ENCODE measurements at places on chromosomes 2 and 18.

DNA sequence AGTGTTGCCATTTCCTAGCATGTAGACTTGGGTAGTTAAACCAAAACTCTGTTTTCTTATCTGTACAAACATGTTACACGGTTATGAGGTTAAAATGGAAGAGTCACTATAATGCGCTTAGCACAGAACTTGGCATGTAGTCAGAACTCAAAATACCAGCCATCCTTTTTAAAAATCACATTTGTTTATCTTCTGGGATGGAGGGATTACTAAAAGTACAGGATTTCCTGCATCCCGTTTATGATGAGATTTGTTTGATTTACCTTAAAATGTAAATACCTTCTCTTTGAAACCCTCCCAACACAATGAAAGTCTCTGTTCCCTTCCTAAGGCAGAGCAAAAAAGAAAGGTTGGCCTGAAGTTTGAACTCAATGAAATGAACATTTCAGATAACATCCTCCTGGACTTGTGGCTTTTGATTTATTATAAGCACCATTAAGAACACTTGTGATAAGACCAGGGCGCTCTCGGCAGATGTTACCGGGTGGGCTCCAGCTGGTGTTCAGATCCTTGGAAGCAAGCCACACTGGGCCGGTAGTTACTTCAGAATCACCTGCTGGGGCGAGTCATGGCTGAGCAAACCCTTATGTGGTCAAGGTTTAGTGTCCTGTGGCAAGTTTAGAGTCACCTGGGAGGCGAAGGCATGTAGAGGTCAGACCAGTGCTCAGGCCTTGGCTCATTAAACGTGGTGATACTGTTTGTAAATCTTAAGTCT lies 105.7 kb downstream of the MGAT5 start:
- DNase-seq: peak; percentile 76

GRCh38 chr2:19667536-19667949 lies 234.2 kb downstream of the TTC32 start:
- no peak for DNase-seq

GRCh38 chr2:168152902-168153530 lies 94.4 kb downstream of the STK39 start:
- DNase-seq: no peak

GRCh38 chr2:104434966-104435365 lies 418.9 kb upstream of the POU3F3 start:
- no peak for DNase-seq

DNA sequence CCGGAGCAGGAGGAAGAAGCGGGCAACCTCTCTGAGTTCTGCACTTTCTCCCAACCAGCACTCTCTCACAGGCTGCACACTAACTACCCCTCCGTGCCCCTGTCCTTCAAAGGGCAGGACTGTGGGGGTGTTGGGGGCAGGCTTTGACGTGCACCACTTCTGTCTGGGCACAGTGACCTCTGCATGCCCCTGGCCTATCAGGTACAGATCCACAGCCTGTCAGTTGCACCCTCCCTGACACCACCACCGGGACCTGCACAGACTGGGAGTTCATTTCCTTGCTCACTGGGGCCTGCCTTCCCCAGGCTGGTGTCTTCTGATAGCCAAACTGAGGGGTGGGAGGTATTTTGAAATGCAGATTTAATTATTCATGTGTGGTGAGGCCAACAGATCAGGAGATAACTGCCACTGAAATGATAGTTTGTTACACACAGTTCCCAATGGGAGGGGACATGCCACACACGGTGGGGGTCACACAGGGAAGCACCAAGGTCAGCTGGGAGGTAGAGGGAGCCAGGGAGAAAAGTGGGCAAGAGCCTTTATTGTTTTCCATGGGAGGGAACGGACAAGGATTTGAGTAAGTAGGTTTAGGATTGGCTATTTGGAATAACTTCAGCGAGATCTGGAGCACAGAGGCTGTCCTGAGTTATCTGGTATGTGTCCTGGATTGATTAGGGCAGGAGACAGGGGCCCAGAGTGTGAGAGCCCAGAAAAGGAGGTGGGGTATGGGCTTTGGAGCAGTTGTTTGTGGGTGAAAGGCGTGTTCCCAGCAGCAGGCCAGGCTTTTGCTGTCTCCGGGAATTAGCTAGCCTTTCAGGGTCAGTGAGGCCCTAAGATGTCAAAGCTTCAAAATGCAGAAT lies 251.6 kb downstream of the AFF3 start:
- no peak for DNase-seq

DNA sequence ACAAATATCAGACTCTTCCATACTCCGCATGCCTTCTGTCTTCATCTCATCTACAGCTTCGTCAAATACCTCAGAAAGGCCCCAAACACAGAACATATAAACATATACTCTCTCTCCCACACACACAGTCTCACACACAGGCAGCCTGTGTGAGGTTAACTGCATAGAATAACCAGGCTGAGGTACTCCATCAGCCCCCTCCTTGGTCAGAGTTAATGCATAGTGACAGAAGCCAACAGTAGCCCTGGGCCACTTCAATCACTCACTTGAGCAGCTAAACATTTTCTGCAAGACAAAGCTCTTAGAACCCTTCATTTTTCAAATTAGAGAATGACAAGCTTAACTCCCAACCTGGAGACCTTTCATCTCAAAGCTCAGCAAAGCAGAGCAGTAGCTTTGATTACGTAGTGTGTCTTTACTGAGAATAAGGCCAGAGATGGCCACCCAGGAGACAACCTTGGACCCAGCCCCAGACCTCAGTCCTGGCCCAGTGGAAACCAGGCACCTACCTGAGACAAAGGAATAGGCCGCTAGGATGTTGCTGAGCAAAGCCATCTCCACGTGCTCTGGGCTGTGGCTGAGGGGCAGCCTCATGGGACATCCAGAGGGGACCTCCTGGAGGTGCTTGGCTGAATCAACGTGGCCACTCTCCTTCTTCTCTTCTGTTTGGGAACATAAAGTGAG lies 43.0 kb downstream of the EVA1A start:
- DNase-seq: no peak

GRCh38 chr2:73063472-73063871 lies 8.0 kb downstream of the SFXN5 start:
- DNase-seq: no peak

DNA sequence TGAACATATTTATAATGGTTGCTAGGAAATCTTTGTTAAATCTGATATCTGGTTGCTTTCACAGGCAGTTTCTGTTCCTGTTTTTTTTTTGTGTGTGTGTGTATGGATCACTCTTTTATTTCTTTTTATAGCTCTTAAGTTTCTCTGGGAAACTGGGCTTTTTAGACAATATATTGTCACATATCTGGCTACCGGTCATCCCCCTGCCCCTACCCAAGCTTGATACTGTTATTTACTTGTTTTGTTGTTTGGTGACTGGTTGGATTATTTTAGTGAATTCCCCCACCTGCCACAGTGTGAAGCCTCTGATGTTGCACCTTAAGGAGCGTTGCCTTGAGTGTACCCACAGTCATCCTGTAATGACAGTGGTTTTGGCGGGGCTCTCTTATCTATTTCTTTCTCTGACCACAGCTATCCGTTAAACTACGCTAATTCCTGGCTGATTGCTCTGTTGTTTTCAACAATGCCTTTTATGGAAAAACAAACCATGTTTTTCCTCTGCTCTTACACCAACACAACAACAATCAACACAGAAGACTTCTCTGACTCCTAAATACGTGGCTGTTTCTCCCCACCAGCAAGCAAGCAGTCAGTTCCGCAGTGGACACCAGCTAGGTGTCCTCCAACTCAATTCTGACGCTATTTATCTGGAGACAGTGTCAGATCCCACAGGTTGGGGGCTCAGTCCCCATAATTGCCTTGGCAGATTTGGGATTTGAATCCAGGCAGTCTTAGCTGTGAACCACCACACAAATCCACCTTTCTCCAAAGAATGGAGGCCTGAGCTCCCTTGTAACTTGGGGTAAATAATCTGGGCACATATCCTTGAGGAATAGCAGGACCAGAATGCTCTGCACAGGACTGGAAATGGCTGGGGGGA lies 10.9 kb downstream of the GNLY start:
- DNase-seq: no peak

DNA sequence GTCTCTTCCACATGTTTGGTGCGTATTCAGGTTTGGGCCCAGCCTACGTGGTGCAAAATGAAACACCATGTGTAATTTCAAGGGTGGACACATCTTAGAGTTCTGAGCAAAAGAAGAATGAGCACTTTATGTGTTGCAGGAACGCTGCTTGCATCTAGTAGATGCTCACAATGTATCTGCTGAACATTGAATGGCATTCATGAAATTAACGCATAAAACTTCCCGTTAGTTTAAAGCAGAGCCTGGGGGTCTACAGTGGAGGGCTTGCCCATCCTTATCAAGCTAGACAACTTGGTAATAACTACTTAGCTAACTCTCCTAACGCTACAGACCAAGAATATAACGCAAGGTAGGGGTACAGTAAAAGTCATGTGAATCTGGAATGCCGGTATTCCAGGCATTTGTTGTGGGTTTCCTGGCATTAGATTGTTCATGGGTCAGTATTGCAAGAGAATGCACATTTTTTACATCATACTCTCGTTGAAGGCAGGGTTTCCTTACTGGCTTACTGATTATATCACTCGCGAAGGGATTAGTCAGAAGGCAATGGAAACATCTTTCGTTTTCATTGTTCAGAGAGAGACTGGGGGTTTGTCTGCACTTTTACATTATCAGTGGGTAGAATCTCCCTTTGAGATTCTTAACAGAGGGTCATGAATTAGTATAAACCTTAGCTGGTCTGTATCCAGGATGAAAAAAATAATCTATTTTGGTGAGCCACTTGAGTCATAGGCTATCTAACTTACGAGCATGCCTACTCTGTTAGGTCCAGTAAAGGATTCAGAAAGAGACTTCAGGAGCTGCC lies 229.5 kb upstream of the EPAS1 start:
- DNase-seq: no peak

- DNase-seq: no peak
These were observed 1633.5 kb downstream of the SUCLG1 start for GRCh38 chr2:82825410-82826090.

GRCh38 chr18:56511996-56512395 lies 126.4 kb downstream of the TXNL1 start:
- DNase-seq: no peak

DNA sequence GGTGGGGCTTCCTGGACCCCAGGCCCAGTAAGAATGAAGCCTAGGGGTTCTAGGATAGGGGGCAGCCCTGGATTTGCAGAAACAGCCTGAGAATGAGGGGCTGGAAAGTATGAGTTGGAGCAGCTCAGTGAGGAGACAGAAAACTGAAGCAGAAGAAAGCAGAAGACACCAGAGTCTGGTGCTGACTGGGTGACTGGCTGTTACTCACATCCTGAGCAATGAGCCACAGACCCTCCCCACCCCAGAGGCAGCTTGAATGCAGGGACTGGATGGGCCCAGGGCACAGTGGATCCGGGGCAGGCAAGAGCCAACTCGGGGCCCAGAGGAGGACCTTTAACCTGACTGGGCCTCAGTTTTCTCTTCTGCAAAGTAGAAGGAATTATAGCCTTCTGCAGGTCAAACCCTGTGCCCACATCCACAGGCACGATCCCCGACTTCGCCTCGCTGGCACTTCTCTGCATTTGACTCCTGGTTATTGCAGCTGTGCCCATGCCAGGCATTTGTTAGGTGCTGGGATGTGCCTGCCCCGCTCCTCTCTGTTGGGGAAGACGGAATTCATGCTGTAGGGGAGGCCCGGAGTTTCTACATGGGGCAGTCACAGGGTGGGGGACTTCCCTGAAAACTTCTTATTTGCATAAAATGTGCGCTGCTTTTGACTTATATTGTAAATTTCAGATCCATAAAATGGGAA lies 8.5 kb downstream of the STEAP3 start:
- DNase-seq: no peak

DNA sequence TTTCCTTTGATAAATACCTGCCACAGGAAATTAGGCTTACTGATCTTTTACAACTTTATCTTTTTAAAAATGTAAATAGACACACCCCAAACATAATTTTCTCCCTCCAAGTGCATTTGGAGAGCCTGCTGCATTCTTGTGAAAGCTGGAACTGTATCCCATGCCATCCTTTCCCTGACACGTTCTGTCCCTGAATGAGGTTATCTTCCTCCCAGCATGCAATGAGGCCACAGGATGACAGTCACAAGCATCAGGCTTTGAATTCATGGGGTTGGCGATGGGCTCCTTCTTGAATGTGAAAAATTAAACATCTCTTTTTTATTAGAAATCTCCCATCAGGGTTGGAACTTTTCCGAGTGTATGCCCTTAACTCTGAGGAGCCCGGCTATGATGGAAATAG lies 77.8 kb downstream of the CTAGE1 start:
- no peak for DNase-seq

- DNase-seq: no peak
These were observed 478.8 kb downstream of the PLCL1 start for GRCh38 chr2:198283146-198283545.

GRCh38 chr2:40166006-40166405 lies 285.9 kb downstream of the SLC8A1 start:
- DNase-seq: no peak

DNA sequence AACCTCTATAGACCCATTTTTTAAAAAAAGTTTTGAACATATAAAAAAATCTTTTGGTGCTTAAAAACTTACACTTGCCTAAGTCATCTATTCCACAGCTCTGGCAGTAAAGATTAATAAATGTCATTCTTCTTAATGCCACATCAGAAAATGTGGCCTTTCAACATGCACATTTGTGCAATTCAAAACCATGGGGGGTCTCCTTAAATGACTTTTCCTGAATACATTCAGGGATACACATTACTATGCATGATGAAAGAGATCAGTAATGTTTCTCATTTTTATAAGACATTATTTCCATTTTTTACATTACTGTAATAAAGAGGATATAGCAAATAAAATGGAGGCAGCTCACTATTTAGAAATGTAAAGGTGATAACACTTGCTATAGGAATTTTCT lies 142.3 kb downstream of the RBM43 start:
- no peak for DNase-seq

- no peak for DNase-seq
These were observed 163.2 kb upstream of the CYRIA start for GRCh38 chr2:16828828-16829160.

DNA sequence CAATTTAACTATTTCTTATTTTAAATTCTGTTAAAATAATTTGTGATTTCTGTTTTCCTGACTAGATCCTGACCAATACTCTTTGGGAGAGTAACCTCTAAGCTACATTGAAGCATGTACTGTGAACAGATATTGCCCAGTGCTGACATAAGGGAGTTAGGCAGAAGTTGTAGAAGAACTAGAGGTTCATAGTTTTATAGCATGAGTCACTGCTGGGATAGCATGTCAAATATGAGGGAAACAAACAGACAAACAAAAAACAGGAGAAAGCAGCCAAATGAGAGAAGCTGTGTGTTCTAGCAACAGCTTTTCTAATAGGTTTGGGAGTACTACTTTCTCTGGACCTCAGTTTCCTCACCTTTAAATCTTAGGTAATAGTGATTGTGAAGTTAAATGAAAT lies 72.4 kb downstream of the CERS6 start:
- DNase-seq: no peak

- DNase-seq: no peak
These were observed 239.8 kb downstream of the EIPR1 start for GRCh38 chr2:3137651-3138300.

Measured in SHP77 (cell line).